DMS79 treated with DMSO at 0.1 percent for 48 hours (cell line): ENCODE measurements at places on chromosomes 6 and 20.

GRCh38 chr6:39335780-39336545 is 13.5 kb upstream of the KCNK16 start:
- DNase-seq = no peak

DNA sequence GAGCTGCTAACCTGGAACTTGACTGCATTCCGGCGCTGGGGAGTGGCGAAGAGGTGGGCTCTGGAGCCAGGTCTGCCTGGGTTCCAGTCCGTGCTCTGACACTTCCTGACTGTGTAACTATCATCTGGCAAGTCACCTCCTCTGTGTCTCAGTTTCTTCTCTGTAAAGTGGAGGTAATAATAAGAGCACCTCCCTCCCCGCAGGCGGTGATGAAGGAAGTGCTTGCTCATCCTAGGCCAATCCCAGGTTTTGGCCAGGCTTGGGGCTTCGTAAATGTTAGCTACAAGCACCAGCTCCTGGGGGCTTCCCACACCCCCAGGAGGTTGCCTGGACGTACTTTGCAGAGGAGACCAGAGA is 32.8 kb downstream of the SNAI1 start:
- DNase-seq = no peak

GRCh38 chr20:47868236-47868635 is 83.0 kb upstream of the SULF2 start:
- DNase-seq = no peak

DNA sequence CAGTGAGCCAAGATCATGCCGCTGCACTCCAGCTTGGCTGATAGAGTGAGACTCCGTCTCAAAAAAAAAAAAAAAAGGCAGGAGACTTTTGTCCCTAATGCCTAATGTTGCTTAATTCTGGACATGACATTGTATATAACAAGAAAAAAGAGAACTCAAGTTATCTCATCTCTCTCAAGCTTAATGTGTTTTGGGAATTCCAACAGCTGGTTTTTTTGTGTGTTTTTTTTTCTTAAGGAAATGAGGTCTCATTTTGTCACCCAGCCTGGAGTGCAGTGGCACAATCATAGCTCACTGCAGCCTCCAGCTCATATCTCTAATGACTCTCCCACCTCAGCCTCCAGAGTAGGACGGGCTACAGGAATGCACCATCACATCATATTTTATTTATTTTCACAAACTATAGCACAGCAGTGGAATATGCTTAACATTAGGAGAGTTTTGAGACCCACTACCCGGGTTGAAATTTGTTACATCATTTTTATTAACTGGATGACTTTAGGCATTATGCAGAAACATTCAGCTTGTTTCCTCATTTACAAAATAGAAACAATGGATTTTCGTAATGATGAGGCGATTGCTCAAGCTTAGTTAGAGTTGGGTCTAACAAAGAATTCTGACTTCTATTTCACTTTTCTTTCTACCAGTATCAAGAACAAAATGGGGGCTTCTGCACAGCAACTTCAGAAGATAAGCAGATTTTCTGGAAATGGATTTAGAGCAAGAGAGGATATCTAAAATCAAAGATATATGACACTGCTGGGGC is 104.1 kb upstream of the BTN3A2 start:
- no peak for DNase-seq

DNA sequence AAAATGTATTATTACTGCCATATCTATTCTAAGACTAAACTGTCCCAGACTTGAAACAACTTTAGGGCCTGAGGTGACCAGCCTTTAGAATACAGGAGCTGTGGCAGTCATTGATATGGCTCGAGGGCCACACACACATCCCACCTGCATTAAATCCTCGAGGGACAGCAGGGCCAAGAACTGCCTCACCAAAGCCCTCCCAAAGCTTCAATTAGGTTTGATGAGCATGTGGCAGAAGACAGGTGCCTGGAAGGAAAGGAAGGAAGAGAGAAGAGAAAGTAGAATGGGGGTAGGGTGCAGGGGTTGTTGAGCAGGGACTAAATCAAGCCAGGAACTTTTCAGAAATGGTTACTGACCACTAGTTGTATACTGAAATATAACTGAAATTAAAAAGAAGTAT is 115.0 kb downstream of the PDSS2 start:
- no peak for DNase-seq

- no peak for DNase-seq
Measured at GRCh38 chr20:58201616-58202015, 26.8 kb downstream of the ANKRD60 start.

GRCh38 chr6:20447581-20448132 is 46.0 kb downstream of the E2F3 start:
- no peak for DNase-seq

DNA sequence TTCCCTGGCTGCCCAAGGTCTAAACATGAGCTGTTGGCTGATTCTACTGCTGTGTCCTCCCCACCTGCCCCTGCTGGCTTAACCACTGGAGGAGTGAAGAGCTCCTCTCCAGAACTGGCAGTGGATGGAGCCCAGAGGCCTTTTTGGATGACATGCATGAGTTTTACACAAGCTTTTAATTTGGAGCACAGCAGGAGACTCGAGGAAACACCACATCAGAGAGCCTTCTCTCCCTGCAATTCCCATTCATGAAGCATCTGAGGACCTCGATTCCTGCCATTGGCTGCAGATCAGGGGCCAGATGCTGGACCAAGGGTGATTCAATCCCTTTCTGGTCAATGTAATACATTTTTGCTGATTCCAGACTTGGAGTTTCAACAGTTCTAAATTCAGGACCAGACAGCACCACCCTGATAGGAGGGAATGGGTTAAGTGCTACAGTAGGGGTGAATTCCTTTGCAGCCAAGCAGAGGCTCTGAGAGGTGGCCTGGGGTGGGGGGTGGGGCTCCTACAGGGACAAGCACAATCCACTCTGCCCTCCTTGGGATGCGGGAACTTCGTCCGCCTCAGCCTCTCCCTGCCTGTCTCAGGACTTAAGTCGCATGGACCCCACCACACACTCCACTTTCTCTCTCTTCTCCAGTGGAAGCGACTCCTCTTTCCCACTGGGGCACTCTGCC is 599 bp upstream of the PSORS1C1 start:
- no peak for DNase-seq
